ENCODE measurements at places on chromosomes 4 and X.

DNA sequence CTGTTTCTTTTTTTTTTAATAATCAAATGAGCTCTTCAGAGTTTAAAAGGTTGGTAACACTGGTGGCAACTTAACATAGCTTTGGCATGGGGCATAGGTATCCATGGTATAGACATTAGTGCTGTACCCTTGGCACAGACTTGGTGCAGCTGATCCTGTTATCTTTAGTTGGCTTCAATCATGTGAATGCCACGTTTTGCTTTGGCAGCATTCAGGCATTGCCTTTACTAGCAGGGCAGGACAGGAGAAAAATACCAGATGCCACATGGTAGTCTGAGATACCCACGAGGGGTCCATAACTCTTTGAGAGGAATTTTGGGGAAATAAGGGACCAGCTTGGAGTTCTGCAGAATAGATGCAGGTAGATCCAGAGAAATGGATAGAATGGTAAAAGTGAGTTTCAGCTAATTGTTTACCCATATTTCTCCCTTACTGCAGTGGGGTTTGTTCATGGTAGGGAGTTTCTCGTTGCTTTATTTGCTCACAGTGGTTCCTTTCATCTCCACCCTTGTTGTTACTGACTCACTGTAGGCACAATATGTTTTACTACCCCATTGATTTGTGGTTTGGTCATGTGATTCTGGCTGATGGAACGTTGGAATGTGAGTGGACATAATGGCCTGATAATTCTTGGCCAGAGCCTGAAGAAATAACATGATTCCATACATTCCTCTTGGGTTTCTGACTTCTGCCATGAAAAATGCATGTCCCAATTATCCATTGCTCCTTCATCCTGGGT is 342.7 kb downstream of the GLUD2 start:
- DNase-seq: no peak

GRCh38 chr4:146585761-146586333 is 52.8 kb upstream of the POU4F2 start:
- no peak for DNase-seq

GRCh38 chr4:52574036-52574435 is 85.1 kb downstream of the USP46 start:
- DNase-seq: no peak

GRCh38 chr4:138410266-138410665 is 168.1 kb upstream of the SLC7A11 start:
- DNase-seq: no peak

DNA sequence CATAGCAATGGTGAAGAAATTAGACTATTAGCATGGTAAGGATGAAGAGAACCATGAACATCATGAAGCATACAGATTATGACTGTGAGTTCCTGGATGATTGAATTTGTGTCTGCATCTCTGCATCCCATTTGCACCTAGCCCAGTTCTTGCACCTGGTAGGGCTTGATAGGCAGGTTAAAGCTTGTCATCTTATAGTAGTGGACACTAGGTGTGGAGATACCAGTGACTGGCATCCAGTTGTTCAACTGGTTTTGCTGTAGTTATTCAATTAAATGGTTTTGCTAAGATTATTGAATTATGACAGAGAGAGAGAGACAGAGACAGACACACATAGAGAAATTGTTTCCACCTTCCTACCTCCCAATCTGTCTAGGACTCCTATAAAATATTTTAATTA is 5.0 kb downstream of the ADH7 start:
- no peak for DNase-seq

DNA sequence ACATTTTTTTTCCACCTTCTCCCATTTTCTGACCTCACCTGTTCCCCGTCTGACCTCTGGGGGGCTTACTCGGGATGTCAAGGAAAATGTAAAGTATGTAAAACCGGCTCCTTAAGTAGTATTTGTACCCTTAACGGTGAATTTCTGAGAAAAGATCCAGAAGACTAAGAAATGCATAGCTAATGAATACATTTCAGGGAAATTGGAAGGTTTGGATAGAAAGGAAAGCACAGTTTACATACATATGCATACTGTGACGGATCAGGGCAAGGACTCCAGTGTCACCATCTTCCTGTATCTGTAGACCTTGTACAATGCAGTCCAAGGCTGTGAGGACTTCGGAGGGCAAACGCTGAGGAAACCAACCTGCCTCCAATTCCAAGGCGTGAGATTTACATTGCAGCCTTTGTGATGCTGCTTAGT is 2185.9 kb upstream of the TENM3 start:
- no peak for DNase-seq

GRCh38 chr4:160284516-160284915 is 1181.6 kb downstream of the RAPGEF2 start:
- no peak for DNase-seq

DNA sequence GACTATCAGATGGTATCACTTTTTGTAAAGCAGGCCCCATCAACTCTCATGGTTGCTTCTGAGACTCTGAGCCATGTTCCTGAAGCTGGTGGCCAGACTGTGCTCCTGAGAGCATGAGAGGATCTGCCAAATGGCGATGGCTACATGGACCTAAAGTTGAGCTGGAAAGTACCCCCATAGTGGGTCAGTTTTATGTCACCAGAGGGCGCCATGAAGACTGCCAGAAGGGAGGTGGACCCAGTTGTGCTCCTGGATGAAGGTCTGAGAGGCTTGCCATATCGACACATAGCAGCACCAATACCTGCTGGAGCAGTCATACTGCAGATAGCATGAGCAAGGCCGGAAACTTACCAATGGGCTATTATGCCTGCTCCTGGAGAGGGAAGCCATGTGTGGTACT is 105.7 kb downstream of the SLITRK2 start:
- DNase-seq: no peak

- DNase-seq: no peak
Measured at GRCh38 chr4:79650794-79651431, 242.9 kb upstream of the GK2 start.

- DNase-seq: no peak
Measured at GRCh38 chr4:125016892-125017299, 297.9 kb upstream of the FAT4 start.

DNA sequence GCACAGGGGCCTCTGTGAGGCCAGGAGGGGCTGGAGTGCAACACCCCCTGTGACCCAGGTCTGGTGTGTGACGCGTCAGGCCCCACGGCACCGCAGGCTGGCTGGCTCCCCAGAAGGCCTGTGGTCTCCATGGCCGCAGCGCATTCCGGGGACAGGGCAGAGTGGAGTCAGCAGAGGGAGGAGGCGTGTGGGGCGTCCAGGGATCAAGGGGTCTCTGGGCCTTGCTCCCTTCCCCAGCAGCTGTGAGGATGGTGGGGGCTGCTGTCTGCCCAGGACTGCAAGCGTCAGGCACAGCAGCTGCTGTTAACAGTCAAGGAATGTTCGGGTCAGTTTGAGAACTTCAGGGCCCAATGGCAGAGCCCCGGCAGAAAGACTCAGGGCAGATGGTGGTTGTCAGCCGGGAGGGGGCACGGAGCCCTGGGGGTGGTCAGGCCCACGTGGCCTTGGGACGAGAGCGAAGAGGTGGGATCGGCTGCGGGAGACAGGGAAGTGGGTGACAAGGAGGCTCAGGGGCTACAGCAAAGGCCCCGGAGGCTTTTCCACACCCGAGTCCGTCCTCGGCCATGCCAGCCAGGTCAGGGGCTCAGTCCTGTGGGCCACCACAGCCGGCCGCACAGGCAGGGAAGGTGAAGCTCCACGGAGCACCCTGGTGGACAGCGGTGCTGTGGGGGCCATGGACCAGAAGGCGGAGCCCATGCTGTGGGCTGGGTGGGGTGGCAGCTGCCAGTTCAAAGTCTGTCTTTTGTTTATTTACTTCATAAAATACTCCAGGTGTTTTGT is 18.3 kb downstream of the PCGF3 start:
- no peak for DNase-seq

DNA sequence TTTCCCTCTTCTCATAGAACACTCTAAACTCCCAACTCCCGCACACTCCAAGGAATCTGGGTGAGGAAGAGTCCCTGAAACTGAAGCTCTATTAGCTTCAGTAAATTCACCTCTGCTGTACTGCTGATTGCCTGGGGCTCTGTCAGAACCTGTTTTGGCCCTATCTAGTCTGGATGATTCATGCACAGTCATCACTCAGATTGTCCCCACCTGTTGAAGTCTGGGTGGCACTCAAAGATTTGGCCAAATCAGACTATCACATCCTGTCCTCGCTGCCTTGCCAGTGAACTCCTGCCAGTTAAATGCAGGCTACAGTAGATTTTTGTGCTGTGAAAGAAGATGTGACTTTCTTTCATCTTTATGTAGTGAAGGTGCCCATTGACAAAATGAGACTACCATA is 63.5 kb upstream of the EMCN start:
- DNase-seq: no peak

DNA sequence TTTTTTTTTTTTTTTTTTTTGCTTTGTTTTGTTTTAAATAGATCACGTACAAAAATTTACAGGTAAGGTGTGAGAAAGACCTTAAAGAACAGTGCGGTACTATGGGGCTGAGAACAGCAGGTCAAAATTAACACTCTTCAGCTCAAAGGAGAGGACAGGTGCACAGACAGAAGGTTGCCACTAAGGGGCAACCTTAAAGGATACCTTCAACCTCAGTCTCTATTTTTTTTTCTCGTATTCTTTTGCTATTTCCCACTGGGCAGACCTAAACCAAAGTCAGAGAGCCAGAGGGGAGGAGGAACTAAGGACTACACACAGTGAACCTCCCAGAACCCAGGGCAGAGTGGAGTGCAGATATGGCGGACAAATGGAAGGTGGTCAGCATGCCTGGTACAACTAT is 1984.3 kb upstream of the IGFBP7 start:
- no peak for DNase-seq

DNA sequence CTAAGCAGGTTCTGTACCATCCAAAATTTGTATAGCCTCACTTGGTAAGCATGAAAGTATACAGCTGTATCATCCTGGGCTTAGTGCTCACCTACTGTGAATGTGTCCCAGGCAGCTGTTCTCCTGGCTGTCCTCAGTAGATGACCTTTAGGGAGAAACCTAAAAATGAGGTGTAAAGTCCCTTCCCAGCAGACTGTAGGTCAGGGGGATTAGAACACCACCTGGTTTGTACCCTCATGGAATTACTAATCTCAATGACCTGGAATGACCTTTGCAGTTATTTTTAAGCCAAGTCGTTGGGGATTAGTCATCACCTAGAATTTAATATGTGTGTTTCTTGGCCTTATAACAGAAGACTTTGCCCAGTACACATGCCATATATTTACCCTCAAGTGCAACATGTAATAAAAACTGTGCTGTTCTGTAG is 39.1 kb upstream of the MBTPS2 start:
- no peak for DNase-seq

GRCh38 chrX:9611436-9612145 is 146.7 kb downstream of the TBL1X start:
- no peak for DNase-seq

- DNase-seq: peak; percentile 58
Measured at GRCh38 chr4:118281611-118282442, 71.0 kb downstream of the PRSS12 start.

DNA sequence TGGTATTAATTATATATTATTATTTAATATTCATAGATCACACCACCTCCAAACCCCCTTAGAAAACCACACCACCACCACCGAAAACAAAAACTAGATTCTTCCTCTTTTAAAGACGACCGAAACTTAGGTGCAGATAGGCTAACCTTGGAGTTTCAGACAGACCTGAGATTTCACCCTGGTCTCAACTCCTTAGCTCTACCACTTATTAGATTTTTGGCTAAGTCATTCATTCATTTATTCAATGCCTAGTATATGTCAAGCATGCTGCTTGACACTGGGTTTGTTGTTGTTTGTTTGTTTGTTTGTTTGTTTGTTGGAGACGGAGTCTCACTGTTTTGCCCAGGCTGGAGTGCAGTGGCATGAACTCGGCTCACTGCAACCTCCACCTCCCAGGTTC is 9.5 kb upstream of the BMP2K start:
- no peak for DNase-seq

DNA sequence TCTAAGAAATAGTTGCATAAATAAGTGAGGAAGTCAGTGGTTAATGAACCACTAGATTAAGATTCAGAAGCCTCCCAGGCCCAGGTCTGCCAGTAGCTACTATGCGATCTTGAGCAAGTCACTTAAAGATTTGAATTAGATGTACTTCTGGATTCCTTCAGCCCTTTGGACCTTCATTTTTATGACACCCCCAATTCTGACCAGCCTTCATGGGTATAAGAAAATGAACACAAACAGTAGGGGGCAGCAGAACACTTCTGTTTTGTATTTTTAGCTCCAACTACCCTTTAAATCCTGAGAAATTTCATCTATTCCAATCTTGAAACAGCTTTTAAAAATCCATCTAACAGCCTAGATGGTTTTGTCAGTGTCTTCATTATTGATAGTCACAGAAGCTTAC is 19.0 kb downstream of the TMEM47 start:
- no peak for DNase-seq

DNA sequence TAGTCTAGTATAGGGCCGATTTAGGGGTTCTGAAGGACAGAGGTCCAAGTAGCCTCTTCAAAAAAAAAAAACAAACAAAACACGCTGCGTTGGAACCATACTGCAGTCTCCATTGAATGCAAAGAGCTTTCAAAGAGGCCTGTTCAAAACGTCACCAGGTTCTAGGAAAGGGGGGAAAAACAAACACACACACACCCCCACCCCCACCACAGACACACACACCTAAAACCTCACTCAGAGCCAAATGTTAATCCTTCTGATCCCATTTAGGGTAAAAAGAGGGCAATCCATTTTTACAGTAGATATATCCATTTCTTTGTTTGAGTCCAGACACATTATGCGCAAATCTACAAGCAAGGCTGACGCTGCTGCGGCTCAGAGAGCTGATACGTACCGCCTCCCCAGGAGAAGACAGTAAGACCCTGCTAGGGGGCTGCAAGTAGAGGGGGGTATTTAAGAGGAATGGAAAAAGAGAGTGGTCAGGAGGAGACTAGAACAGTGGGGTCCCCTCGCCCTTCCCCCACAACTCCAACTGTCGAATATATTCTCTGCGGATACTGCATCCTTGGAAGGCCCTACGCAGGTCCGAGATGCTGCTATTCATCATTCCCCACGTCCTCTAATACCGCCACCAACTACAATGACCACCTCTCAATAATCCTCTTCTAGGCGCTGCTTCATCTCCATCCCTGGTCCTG is 1.3 kb downstream of the NKRF start:
- no peak for DNase-seq

DNA sequence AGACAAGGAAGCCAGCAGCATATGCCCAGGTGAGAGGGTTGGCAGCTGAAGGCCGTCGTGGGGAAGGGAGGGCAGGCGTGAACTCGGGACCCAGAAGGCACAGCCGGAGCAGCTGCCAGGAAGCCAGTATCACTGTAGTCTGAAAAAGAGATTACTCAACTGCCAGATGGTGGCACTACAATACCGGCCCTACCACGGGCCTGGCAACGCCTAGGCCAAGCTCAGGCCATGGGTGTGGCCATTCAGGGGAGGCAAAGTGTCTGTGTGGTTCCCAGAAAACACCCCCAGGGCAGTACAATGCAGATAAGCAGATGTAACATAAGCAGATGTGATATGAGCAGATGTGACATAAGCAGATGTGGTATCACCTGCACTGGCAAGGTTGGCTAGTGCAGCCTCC is 236.0 kb downstream of the AFAP1 start:
- no peak for DNase-seq

GRCh38 chr4:45580334-45580733 is 543.5 kb downstream of the GABRG1 start:
- DNase-seq: no peak

GRCh38 chrX:69028761-69029120 is 136.5 kb downstream of the PJA1 start:
- DNase-seq: no peak

Data from stimulated activated CD4-positive, alpha-beta T cell treated with anti-CD3 and anti-CD28 coated beads, Interleukin-15, amount 100 ng/mL, for 24 hours (primary cell).